ENCODE measurements at places on chromosomes 7 and 10.

DNA sequence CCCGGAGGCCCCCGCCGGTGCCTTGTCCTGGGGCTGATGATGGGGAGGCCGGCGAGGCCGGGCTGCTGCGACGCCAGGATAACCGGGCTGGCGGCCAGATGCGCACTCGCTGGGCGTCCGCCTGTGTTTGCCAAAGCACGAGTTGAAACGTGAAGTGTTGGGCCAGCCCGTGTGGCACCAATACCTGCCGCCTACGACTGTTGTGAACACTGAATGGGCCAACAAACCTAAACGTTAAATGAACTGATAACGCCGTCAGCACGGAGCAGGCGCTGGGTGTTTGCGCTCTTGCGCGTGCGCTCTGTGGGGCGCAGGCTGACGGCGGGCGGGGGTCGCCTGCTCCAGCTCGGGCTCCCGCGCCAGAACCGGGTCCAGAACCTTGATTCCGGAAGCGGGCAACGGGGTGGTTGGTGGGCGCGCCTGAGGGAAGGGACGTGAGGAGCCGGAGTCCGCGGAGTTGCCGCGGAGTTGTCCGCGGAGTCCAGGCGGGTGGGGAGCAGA is 658 bp downstream of the CYP2E1 start:
- DNase-seq, result no peak

- DNase-seq, result no peak
These were observed 122.5 kb downstream of the OAT start for GRCh38 chr10:124296121-124296812.

- DNase-seq, result peak; percentile 58
These were observed 92.5 kb downstream of the POU6F2 start for GRCh38 chr7:39069896-39070881.

GRCh38 chr10:123842692-123843385 is 48.8 kb downstream of the CPXM2 start:
- DNase-seq, result no peak

- DNase-seq, result no peak
These were observed 103.1 kb upstream of the INSIG1 start for GRCh38 chr7:155194382-155195140.

DNA sequence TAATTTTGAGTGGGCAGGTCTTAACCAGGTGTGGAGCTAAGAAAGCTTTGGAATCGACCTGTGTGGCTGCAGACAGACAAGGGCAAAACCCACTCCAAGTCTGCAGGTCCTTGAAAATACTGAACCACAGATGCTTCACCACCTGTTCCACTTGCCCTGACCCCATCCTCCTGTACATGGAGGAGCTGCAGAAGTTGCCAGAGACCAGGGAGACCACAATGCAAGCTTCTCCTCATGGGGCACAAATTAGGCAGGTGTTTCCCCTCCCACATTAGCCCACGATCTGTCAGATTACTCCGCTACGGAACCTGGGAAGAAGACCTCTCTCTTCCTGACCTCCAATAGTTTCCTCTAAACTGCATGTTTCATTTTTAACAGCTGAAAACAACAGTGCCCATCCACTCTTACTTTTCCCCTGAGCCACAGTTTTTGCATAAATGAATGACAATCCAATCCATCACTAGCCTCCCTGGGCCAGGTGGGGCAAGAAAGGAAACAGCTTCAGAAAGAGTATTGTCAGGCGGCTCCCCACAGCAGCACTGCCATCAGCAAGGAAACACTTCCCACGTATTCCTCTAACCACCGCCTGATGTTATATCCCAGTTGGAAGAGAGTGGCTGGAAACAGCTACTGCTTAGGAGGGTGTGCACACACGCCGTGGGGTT is 141.6 kb downstream of the PRKAG2 start:
- DNase-seq, result no peak

DNA sequence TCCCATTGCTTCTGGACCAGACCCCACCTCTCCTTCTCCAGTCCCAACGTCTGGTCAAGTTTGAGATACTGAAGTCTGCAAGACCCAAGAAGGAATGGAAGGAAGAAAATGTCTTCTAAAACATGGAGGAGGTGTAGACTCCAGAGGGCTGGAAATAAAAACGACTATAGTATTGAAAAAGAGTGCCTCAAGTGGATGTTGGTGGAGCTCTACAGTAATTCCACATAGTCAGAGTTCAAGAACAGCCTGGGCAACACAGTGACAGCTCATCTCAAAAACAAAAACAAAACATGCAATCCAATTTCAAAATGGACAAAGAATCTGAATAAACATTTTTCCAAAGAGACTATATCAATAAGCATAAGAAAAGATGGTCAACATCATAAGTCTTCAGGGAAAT is 2.3 kb upstream of the PCGF6 start:
- DNase-seq, result no peak

DNA sequence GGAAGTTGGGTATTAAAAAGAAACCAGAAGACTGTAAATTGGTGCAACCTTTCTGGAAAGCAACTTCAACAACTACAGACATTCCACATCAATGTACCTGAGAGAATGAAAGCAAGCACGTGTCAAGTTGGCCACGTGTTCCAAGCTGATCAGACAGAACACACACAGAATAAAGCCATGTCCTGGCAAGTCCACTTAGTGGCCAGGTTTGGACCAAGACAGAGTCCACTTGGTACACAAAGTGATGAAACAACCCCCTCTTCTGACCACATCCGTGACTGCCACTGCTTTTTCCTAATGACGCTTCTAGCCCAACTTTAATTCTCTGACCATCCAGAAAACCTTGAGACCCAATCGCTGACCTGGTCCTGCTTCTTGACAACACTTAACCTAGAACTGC is 109.4 kb downstream of the ABLIM1 start:
- DNase-seq, result peak; percentile 39

- no peak for DNase-seq
These were observed 16.5 kb upstream of the UBE2D1 start for GRCh38 chr10:58318346-58318745.

- no peak for DNase-seq
These were observed 578.9 kb upstream of the SEMA3D start for GRCh38 chr7:85765698-85766298.

- no peak for DNase-seq
These were observed 56.5 kb downstream of the FIGNL1 start for GRCh38 chr7:50393547-50394252.

GRCh38 chr7:41002741-41003610 is 699.9 kb downstream of the INHBA start:
- DNase-seq, result peak; percentile 66

- no peak for DNase-seq
These were observed 449.9 kb upstream of the ANKRD30A start for GRCh38 chr10:36675458-36675880.

- DNase-seq, result no peak
These were observed 11.2 kb upstream of the PRDX3 start for GRCh38 chr10:119189811-119190282.

GRCh38 chr7:135708041-135708440 is 19.9 kb downstream of the SLC13A4 start:
- no peak for DNase-seq

GRCh38 chr7:150928541-150928940 is 49.6 kb downstream of the KCNH2 start:
- no peak for DNase-seq

DNA sequence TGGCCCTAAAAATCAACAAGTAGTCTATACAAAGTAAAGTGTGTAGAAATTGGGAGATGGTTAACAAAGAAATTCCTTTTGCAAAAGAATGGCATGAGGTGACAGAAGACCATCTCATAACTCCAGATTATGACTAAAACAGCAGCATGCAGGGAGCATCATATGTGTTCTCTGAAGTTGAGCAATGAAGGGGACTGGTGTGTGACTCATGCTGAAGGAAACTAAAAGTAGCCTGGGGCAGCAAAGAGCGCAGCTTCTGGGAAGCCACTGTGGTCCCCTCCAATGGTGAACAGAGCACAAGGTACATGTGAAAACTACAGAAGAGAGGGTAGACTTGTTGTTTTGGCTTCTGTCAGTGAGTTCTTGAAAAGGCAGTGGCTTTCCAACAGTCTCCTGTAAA is 133.4 kb downstream of the MACC1 start:
- DNase-seq, result peak; percentile 72

GRCh38 chr7:137895301-137896221 is 48.8 kb upstream of the DGKI start:
- peak; percentile 52 for DNase-seq

DNA sequence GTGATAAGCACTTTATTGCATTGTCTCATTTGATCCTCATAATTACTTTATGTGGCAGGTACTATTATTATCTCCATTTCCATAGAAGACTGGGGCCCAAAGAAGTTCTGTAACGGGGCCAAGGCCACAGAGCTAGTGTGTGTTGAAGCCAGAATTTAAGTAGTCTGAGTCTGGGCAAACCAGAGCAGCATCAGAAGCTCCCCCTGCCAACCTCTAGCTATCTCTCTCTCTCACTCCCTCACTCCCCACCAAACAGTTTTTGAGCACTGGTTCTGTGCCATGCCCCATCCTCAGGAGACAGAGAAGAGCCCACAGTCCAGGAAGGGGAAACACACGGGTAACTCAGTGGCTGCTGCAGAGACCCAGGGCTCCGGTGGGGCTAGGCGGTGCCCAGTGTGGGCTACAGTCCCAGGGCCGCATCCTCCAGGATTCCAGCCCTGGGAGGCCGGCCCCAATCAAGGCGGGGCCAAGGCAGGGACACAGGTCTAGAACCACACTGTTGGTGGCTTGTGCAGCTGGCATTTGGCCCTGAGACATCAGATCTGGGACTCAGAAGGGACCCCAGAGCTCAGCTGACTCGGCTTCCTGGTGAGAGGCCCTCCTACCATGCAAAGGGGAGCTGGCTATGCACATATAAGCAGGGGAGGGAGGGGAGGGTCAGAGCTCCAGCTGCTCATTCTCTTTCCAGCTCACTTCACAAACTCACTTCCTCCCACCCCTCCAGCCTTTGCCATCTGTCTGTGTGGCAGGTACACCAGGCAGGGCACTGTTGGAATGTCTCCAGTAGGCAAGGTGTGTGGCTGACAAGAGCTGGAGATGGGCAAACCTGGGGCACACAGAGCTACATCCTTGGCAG is 34.4 kb downstream of the COL13A1 start:
- no peak for DNase-seq

GRCh38 chr7:95441042-95441823 is 6.4 kb upstream of the PON2 start:
- no peak for DNase-seq
